ACHN (cell line): ENCODE measurements at places on chromosomes 6 and 20.

DNA sequence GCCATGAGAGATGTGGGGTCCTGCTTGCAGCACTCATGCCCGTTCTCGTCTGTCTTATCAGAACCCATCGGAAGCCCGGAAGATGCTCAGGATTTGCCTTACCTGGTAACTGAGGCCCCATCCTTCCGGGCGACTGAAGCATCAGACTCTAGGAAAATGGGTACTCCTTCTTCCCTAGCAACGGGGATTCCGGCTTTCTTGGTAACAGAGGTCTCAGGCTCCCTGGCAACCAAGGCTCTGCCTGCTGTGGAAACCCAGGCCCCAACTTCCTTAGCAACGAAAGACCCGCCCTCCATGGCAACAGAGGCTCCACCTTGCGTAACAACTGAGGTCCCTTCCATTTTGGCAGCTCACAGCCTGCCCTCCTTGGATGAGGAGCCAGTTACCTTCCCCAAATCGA is 8.3 kb downstream of the PI16 start:
- DNase-seq: no peak

DNA sequence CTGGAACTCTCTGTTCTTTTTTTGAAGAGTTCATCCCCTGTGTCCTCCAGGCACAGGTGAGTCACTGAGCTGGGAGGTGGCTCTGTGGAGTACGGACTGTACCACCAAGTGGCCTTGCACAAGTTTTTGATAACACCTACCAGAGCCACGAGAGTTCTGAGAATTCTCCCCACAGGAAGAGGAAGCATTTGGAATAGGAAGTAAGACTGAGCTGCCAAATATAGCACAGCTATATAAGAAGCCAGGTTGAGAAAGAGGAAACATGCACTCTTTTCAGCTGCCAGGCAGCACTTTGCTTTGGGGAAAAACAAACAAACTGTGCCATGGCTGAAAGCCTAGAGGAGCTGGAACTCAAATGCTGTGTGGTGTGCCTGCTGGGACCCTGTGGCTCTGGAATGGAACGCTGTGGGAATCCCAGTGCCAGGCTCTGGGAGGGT is 70.8 kb upstream of the RIPOR2 start:
- DNase-seq: no peak

DNA sequence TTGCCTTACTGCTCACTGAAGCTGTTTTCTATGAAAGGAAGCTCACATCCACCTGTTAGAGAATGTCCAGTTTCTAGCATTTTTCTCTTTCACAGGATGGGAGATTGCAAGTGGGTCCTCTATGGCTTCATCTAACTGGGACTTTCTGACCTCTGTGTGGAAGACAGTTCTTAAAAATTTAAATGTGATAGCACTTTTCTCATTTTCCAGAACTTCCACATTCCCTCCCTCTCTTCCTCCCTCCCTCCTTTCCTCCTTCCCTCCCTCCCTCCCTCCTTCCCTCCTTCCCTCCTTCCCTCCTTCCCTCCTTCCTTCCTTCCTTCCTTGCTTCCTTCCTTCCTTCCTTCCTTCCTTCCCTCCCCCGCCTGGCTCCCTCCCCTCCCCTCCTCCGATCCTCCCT is 291.1 kb downstream of the DOK5 start:
- no peak for DNase-seq

DNA sequence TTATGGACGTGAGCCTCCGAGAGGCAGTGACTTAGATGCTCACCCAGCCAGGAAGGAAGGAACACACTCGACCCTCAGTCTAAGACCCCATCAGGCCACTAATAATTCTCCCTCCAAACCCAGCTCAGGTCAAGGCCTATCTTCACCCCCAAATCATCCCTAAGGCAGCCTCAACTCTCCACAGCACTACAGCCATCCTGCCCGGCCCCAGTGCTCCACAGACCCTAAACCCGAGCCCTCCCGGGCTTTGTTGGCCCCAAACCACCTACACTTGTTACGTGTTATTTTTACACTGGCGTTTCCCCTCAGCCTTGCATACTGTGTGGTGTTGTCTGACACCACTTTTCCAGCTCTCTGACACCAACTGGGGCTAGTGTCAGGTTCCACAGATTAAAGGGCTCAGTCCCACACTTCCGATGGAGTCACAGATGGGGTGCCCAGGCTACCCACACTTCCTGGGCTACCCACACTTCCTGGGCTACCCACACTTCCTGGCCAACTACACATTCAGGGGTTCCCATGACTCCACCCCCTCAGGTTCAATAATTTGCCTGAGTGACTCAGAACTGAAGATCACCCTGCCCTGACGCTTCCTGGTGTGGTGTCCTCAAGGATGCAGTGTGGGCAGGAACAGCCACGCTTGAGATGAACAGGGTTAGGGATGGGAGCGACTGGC is 25.3 kb downstream of the RBCK1 start:
- DNase-seq: peak; percentile 74

GRCh38 chr20:18063676-18064075 is 6.0 kb upstream of the OVOL2 start:
- DNase-seq: no peak

- no peak for DNase-seq
Observed at GRCh38 chr6:33088931-33089620, 13.3 kb downstream of the HLA-DPB1 start.

- DNase-seq: no peak
Observed at GRCh38 chr20:3777381-3777715, 3.9 kb downstream of the SPEF1 start.

- no peak for DNase-seq
Observed at GRCh38 chr20:3869839-3870634, 19.1 kb upstream of the PANK2 start.

GRCh38 chr6:169035385-169036240 is 218.0 kb downstream of the THBS2 start:
- DNase-seq: no peak

- DNase-seq: no peak
Observed at GRCh38 chr6:82268301-82268846, 20.8 kb upstream of the IBTK start.

DNA sequence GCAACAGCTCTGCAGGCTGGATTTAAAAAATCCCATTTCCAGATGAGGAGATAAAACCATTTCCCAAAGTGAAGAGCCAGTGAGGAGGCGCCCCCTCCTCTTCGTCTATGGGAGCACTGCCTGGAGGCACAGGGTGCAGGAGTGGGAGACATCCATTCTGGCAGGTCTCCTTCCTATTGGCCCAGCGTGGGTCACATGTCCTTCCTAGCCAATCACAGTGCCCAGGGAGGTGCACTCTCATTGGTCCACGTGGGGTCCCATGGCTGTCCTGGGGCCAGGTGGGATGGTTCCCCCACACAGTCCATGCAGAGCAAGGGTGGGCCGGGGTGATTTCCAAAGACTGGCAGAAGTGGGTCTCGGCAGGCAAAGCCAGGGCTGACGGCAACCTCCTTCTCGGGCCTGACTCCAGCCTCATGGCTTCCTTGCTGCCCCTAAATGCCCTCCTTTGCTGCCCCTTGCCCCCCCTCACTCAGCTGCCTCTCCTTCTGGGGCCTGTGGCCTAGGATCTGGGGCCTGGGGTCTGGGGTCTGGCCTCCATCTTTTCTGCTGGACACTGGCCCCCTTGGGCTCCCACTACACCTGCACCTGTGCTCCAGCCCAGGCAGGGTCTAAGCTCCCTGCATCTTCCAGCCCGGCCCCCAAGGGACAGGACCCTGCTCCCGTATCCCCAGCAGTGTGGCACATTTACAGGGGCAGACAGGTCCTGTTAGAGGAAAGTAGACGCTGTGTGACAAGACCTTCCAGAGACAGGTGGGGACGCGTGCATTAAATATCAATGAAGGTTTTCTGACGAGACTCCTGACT is 231.7 kb downstream of the TAF4 start:
- no peak for DNase-seq

GRCh38 chr6:32045811-32046449 is 7.7 kb downstream of the CYP21A2 start:
- DNase-seq: no peak

- no peak for DNase-seq
Observed at GRCh38 chr6:41132254-41132653, 21.9 kb downstream of the TREML1 start.

- no peak for DNase-seq
Observed at GRCh38 chr6:1916334-1917070, 306.8 kb downstream of the FOXC1 start.

- no peak for DNase-seq
Observed at GRCh38 chr20:60124776-60125381, 166.7 kb downstream of the CDH26 start.

DNA sequence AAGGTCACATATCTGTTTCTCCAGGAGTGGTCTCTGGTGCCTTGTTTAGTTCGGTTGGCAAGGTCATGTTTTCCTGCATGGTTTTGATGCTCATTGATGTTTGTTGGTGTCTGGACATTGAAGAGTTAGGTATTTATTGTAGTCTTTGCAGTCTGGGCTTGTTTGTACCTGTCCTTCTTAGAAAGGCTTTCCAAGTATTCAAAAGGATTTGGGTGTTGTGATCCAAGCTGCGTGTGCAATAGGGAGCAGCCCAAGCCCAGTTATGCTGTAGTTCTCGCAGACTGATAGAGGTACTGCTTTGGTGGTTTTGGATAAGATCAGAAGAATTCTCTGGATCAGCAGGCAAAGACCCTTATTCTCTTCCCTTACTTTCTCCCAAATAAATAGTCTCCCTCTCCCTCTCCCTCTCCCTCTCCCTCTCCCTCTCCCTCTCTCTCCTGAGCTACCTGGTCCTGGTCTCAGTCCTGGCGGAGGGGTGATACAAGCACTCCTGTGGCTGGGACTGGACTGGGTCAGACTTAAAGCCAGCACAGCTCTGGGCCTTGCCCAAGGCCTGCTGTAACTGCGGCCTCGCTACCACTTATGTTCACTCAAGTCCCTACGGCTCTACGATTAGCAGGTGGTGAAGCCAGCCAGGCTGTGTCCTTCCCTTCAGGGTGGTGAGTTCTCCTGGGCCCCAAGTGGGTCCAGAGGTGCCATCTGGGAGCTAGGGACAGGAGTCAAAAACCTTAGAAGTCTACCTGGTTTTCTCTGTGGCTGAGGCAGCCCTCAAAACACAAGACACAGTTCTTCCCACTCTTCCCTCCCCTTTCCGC is 27.3 kb upstream of the GRM4 start:
- no peak for DNase-seq

GRCh38 chr6:52053038-52053695 is 34.2 kb downstream of the PKHD1 start:
- no peak for DNase-seq

- no peak for DNase-seq
Observed at GRCh38 chr20:39395478-39396291, 433.5 kb downstream of the DHX35 start.

- DNase-seq: peak; percentile 65
Observed at GRCh38 chr6:137271245-137272183, 52.3 kb upstream of the IFNGR1 start.

DNA sequence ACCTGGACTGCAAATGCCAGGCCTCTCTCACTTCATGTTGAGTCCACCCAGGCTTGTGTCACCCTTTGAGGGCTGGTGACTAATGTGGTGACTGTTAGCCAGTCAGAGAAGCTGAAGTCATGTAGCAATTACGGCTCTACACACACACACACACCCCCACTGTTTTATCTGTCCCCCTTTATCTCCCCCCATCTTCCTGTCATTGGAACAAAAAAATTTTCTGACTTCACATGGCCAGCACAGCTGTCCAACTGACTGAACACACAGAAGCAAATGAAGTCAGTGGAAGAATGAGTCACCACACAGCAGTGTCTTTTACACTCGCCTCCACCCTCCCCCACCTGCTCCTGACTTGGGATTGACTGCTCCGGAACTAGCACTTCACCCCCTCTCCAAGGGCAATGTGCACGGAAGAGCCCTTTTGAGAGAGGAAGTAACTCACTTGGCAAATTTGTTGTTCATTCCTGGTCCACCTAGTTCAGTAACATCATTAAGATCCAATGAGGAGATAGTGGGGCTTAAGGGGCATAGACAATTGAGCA is 198.0 kb downstream of the RNF144B start:
- peak; percentile 57 for DNase-seq

GRCh38 chr6:160634706-160635105 is 29.4 kb downstream of the LPA start:
- no peak for DNase-seq

GRCh38 chr6:142030115-142030619 is 102.6 kb upstream of the GJE1 start:
- DNase-seq: no peak

- no peak for DNase-seq
Observed at GRCh38 chr6:148317051-148317450, 25.6 kb upstream of the SASH1 start.

DNA sequence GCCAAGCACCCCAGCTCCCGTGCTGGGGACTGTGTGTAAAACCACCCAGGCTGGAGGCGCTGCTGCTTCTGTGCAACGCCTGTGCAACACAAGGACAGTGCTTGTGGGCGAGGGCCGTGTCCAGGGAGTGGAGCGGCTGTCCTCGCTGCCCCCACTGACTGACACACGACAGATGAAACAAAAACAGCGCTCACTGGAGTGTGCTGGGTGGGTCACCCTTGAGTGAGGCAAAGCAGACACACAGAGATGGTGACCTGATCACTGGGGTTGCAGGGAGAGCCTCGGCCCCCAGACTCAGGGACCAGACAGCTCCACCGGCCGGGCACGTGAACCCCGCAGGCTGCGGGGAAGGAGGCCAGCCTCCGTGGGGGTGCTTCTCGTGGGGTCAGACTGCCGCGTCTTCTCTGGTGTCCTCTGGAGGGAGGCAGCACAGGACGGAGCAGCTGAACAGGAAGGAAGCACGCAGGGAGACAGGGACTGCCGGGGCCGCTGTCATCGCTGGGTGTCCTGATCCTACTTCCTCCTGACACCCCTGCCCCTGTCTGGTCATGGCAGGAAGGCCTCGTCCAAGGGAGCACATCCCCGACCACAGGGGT is 75.9 kb upstream of the CST7 start:
- DNase-seq: no peak

DNA sequence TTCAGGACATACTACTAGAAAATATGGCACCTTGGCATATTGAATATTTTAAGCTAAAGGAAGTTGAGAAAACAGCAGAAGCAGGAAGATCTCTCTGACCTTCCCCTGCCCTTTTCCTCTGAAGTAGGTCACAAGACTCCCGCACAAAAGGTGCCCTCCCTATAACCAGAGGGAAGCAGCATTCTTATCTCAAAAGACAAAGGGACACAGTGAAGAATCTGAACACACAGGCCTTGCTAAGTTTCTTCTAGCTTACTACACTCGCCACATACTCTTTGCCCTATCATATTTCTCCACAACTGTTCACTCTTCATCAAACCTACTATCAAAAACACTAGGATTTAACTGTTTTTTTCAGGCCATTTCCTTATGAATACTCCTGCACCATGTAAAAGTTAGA is 151.2 kb downstream of the ELOVL4 start:
- DNase-seq: no peak

- peak; percentile 45 for DNase-seq
Observed at GRCh38 chr20:9112541-9113515, 43.9 kb downstream of the PLCB4 start.

GRCh38 chr6:25035174-25035511 is 99.4 kb upstream of the RIPOR2 start:
- no peak for DNase-seq
